ENCODE measurements at places on chromosomes 13 and 19. TPM values are rescaled to one million over a fixed set of nuclear protein-coding genes. Genes with fewer than 3 reads are reported as not detected.

The LILRA1 gene
- polyA plus RNA-seq: 0.31 TPM

The ZNF667 gene
- 2.7 TPM for polyA plus RNA-seq

The PCDH9 gene
- polyA plus RNA-seq: 9.9 TPM

The IL17D gene
- 17.0 TPM for polyA plus RNA-seq

The S1PR4 gene
- polyA plus RNA-seq: not detected

The FBN3 gene
- polyA plus RNA-seq: 4.5 TPM

The TMC4 gene
- polyA plus RNA-seq: 4.1 TPM

The ZNF154 gene
- 0.51 TPM for polyA plus RNA-seq

The UBAC2 gene
- polyA plus RNA-seq: 85.7 TPM

The PGLYRP2 gene
- polyA plus RNA-seq: not detected

Measured in brain (organoid and tissue), 16 donors.